ENCODE measurements at places on chromosomes 5 and 9.

DNA sequence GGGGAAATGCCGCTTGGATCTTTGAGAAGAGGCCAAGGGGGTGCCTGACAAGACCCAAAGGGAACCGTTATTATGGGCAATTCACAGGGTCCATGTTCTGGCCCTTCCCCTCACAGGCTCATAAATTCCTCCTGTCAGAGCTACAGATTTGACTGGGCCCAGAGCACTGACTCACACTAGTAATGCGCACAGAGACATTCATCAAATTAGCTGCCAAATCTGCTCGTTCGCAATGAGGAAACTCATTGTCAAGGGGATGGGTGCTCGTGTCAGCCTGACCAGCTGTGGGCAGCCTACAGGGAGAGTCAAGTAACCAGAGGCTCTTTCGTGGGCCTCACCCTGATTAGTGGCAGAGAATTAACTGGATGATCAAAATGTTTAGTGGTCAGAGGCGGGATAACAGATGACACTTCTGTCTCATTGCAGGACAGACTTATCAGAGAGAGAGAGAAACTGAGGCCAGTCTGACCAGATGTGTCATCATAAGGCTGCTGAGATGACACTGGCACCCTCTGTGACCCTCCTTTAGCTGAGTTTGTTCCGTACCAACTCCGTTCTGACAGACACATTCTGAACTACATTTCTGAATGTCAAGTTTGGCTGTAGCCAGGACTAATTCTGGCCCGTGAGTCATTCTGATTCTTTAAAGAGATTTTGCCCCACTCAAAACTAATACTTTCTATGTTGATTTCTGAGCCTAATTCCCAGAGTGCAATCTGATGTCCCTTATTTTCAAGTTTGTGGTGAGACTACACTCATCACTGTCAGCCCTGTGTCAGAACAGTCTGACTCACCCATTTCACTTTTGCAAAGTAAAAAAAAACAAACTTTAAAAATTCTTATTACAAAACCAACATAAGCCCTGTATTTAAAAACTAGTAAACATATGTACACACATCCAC, 377.1 kb downstream of the ACTL7B start:
- no peak for DNase-seq

DNA sequence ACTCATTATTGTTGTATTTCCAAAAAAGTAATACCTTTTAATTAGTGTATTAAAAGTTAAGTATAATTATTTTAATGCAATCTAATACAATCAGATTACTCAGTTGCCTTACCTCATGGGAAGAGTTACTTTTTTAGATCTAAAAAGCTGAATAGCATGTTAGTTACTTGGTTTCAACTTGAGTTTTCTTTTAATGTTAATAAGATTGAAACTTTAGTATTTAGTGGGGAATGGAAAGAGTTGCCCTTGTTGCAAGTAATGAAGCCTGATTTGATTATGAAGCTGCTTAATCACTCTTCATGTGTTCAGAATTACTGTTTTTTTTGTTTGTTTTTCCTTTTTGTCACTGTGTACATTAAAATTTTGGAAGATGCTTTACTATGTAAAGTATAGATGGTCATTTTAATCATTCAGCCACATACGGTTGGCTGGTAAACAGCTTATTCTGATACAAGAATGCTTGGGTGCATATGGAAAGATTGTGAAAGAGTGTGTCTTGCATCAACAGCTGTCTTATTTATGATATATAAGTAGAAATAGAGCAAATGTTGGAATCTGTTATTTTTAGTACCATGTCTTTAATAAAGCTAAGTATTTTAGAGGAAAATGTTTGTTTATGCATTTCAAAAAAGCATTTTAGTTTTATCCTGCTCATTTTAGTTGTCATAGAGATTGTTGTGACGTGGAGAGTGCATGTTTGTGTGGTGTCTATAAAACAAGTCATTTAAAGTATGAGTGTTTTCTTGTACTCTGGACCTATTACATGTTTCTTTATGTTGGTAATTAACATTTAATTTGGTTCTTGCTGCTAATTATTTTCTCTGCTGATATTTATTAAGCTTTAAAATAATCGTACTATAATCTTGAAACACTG, 36.4 kb downstream of the SREK1 start:
- DNase-seq, result no peak

DNA sequence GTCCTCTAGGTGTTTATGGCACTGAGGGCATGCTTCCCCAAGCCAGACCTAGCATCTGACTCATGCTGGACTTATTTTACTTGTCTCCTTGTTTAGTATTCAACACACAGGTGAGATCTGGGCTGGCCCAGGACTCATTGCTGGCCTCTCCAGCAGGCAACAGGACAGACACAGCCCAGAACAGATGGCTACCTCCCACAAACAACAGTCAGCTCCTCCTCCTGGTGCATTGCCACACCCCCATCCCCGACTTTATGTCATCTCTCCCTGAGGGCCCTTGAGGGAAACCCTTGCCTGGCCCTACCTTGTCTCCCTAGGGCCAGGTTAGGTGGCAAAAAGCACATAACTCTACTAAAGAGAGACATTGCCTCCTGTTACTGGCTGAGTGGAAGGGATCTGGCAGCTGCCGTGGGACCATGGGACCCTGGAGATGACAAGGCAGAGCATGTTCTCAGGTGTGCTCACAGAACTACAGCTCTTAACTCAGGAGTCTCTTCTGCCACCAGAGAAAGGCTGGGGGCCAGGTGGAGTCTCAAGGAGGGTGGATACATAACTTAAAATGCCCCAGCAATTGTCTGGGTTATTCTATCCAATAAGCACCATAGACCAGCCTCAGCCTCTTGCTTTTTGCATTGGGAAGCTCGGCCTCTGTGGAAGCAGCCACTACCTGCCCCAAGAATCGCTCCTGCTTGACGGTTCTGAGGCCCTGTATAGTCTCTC, 2.3 kb downstream of the ACSL6 start:
- DNase-seq, result no peak

- no peak for DNase-seq
Observed at GRCh38 chr9:17609312-17610005, 30.6 kb downstream of the SH3GL2 start.
